NCI-H1930 (cell line): ENCODE measurements at places on chromosomes 5 and 9.
A peak's percentile ranks its signal among the peaks of the same experiment; 100 is the strongest.

DNA sequence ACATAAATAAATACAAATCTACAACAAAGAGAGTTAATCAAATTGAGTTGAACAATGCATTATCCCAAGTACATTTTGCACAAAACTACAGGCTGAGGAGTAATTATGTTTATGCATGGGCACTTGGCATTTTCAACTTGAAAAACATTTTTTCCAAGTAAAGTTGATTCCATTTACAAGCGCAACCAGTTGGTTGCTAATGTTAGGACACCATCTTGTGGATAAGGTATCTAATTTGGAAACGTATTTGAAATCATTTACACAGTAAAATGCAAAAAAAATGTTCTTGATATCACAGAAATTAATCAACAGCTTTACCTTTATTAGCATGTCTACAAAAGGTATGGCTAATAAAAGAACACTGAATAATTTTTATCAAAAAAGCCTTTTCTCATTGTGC, 18.8 kb downstream of the FTMT start:
- no peak for DNase-seq

- DNase-seq: no peak
Measured at GRCh38 chr9:37029776-37030610, 4.1 kb downstream of the PAX5 start.

- no peak for DNase-seq
Measured at GRCh38 chr5:123807177-123807945, 295.4 kb downstream of the CSNK1G3 start.

DNA sequence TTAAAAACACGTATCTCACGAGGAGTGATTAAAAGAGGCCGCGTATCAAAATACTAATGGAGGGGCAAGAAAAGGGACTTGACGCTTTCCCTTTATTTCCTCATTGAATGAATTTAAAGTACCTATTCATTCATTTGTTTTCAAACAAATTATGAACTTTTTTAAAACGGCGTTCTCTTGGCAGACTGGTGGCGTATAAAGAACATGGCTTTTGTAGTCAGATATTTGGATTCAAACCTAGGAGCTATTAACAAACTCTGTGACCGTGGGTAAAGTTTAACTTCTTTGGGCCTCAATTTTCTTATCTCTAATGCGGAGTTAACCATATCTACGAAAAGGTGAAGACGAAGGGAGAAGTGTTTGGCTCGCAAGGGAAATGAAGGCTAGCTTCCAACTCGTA, 876 bp downstream of the CAAP1 start:
- DNase-seq: no peak

DNA sequence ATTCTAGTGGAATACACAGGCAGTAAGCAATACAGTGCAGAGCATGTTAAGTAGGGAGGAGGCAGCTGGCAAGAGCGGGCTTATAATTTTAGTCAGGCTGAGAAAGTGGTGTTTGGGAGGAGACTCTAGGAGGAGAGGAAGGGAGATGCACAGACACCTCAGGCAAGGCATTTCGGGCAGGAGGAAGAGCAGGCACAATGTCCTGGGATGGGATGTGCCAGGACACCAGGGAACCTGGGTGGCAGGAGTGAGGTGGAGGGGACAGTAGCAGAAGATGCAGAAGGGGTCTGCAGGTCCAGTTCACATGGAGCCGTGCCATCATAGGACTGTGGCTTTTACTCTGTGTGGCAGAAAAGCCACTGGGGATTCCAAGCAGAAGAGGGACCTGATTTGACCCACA, 143.7 kb upstream of the FSTL4 start:
- no peak for DNase-seq

- no peak for DNase-seq
Measured at GRCh38 chr5:113022661-113023060, 46.1 kb downstream of the DCP2 start.

- no peak for DNase-seq
Measured at GRCh38 chr5:61431923-61432620, 100.0 kb downstream of the ZSWIM6 start.

DNA sequence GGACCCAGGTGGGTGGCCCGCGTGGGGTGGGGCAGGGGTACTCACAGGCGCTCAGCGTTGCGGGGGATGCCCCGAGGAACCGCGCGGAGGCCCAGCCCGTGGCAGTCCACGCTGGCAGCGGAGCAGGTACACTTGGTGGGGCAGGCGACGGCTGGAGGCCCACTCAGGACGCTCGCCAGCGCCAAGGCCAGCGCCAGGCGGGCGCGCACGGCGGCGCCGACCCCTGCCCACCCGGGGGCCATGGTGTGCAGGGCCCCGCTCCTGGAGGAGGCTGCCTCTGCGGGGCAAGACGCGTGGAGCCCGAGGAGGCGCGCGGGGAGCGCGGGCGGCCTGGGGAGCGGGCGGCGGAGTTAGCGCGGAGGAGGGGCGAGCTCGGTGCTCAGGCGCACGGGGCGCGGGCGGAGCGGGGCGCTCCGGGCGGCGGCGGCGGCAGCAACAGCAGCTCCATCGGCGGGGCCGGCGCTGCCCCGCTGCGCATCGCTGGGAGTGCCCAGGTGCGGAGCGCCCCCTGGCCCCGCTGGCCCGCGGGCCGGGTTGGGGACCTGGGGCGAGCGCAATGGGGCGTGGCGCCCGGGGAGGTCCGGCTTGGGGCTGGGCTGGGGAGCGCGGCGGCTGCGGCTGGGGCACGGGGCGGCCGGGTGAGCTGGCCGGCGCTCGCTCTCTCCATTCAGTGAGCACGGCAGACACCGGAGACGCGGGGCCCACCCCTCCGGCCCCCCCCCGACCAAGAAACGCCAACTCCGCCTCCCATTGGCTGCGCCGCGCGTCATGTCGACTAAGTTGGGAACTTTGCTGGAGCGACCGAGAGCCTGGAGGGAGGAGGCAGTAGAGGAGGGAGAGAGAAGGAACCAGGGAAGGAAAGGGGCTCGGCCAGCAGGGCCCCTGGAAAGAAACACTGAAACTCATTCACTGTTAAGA, at the start of gene SLIT3:
SLIT3 (minus strand) TSS at position 672 of the 918 bp plus-strand sequence; CDS start at position 242, 430 bp downstream.
- DNase-seq: peak; percentile 9

GRCh38 chr9:133427658-133428348, 5.6 kb downstream of the ADAMTS13 start:
- DNase-seq: no peak

GRCh38 chr5:168779333-168779732, 200.2 kb upstream of the PANK3 start:
- no peak for DNase-seq

DNA sequence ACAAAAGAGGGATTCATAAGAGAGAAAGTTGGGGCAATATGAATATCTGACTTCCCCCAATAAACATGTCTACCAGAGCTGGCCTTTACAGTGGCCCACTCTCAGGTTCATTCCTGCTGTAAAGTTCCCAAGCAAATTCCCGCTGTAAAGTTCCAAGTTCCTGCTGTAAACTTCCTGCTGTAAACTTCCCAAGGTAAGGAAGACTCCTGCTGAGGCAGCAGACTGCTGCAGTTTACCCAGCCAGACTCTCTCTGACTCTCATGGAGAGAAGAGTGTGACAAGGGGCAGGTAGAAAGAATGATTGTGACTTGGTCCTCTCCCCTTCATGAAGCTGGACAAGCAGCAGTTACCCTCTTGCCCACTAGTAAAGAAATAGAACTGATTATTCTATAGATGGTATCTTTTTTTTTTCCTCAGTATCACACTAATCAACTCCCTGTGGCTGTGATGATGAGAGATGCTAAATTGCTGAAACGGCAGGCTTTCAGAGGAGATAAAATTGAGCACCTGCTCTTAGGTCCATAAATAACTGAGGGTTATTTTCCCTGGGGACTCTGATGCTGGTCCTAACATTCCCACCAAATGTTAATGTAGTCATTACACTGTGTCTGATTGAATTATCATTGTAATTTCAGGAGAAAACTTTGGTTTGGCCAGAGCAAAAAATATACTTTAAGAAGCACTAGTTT, 220.4 kb downstream of the PARP8 start:
- DNase-seq: no peak

- DNase-seq: no peak
Measured at GRCh38 chr5:96957254-96958049, 21.6 kb downstream of the LNPEP start.

DNA sequence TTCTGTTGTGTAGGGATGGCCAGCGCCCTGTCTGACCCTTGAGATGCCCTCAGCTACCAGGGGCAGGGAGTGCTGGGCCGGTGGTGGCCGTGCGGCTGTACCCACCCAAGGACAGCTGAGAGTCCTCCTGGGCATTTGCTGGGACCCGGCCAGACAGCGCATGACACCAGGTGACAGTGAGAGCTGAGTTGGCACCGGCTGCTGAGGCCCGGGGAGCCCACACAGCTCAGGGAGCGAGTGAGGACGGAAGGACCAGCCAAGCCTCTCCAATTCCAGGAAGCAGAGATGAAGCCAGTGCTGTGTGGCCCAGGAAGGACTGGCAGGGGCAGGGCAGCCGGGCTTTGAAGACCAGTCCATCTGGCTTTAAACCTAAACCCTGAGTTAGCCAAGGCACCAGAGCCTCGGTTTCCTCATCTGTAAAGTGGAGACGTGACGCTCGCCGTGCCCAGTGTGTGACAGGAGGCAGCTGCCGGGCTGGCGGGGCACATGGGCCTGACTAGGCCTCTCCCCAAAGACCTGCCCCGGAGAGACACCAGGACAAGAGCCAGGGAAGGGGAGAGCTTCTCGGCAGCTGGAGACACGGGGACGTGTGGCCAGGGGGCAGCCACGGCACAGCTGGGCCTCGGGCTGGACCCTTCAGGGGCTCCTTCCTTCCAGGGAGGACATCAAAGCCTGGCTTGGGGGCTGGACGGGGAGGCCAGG, 3.0 kb upstream of the AGPAT2 start:
- DNase-seq: no peak

GRCh38 chr5:10479154-10479721, 37.6 kb downstream of the ROPN1L start:
- no peak for DNase-seq

DNA sequence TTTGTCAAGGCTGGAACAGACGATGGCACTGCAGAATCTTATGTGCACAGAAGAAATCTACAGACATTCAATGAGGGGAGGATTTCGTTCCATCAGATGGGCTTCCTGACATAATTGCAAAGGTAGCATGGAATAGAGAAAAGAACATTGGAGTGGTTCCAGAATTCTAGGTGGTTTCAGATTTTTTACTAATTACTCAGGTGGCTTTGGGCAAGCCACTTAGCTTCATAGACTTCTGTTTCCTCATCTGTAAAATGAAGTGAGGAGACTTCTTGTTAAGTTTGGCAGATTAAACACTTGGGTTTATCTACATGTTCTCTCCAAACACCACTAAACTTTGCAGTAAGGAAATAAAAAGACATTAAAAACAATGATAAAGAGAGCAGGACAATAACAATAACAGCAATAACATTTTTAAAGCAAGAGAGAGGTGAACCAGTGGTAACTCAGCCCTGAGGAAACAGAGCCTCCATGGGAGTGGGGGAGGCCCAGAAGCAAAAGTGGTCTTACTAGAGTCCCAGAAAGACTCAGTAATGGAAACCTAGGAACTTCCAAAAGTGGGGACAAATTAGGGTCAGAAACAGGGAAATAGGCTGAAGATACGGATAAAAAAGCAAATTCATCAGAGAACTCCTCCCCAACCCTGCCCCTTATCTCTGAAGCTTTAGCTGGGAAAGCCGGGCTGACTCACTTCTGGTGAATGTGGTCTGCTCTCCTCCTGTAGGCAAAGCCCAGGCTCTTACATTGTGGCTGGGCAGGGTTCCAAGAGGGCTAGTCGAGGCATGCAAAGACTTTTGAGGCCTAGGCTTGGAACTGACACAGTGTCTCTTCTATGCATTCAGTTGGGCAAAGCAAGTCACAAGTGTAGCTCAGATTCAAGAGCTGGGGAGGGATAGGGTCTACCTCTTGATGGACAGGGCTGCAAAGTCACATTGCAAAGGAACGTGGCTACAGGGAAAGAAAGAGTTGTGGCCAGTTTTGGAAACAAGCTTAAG, 11.8 kb upstream of the ACTBL2 start:
- no peak for DNase-seq

- DNase-seq: peak; percentile 6
Measured at GRCh38 chr5:91225848-91226686, 157.1 kb downstream of the ARRDC3 start.

- DNase-seq: no peak
Measured at GRCh38 chr5:154761046-154761736, 6.0 kb downstream of the LARP1 start.

GRCh38 chr5:156181656-156182055, 145.3 kb upstream of the SGCD start:
- no peak for DNase-seq

DNA sequence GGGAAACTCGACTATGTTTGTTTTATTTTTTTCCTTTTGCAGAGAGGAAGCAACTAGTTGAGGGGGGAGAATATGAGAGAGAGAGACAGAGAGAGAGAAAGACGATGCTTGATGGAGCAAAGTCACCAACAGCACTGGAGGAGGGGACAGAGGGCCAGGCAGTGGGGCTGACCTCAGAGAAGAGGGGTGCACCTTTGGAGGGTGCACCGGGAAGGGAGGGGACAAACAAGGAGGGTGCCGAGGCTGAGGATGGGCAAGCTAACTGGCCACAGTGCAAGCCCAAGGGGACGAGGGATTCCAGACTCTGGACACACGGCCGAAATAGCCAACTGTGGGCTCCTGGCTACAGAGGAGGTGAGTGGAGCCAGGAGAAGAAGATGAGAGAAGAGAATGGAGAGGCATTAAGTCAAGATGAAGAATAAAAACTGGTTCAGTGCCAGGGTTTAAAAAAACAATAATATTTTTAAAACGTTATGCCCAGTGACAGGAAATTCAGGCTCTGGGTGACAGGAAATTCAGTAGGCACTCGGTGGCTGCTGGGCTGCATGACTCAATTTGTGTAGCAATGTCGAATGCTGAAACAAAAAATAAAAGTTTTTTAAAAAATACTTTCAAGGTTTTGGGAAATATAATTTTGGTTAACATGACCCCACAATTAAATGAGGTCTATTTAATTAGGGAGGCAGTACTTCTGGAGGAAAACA, 13.3 kb upstream of the GLRX start:
- DNase-seq: no peak

- DNase-seq: no peak
Measured at GRCh38 chr5:96716716-96717115, 54.5 kb downstream of the CAST start.

GRCh38 chr5:150066901-150067396, 19.4 kb downstream of the CSF1R start:
- DNase-seq: no peak

- DNase-seq: no peak
Measured at GRCh38 chr9:2574203-2574602, 47.4 kb upstream of the VLDLR start.

DNA sequence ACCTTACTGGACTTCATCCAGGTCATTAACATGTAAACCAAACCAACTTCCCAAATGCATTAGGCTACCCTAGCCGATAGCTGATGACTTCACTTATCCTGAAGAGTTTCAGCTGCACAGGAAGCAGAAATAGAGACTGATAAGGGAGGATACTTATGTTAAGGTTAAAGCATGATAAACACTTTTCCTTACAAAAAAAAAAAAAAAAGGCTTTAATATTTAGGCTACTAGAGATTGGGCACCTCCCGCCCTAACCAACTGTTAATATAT, 1.6 kb upstream of the MEF2C start:
- no peak for DNase-seq

GRCh38 chr9:91177661-91178280, 183.9 kb downstream of the AUH start:
- no peak for DNase-seq

GRCh38 chr5:177553671-177554429, 513 bp downstream of the FAM193B start:
- DNase-seq: no peak
